ENCODE measurements at places on chromosomes 13 and 19. TPM values are rescaled to one million over a fixed set of nuclear protein-coding genes. Genes with fewer than 3 reads are reported as not detected.
A peak's percentile ranks its signal among the peaks of the same experiment; 100 is the strongest.

- no peak overlapping the region for H3K27ac ChIP-seq
- peaks cover 5% of the 10 kb centered on the region for H3K36me3 ChIP-seq
- H3K4me1 ChIP-seq: no peaks in the 10 kb centered on the region
- H3K27me3 ChIP-seq: no peaks in the 10 kb centered on the region
- H3K4me3 ChIP-seq: no peak overlapping the region
Observed at GRCh38 chr19:11659612-11660011, 62.3 kb downstream of the ZNF627 start.

Gene SPRED3
- 5.5 TPM for total RNA-seq

DNA sequence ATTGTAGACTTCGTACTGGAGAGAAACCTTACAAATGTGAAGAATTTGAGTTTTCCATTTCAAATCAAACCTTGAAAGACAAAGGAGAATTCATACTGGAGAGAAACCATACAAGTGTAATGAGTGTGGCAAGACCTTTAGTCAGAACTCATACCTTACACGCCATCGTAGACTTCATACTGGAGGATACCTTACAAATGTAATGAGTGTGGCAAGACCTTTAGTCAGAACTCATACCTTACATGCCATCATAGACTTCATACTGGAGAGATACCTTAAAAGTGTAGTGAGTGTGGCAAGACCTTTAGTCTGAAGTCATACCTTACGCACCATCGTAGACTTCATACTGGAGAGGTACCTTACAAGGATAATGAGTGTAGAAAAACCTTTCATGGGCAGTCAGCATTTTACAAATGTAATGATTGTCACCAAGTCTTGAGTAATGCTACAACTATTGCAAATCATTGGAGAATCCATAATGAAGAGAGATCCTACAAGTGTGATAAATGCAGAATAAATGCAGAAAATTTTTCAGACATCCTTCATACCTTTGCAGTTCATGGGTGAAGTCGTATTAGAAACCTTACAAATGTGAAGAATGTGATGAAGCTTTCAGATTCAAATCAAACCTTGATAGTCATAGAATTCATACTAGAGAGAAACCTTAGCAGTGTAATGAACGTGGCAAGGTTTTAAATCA is 14.7 kb downstream of the ZNF765 start:
- no peaks in the 10 kb centered on the region for H3K27me3 ChIP-seq
- DNase-seq: no peak
- no peak overlapping the region for H3K4me3 ChIP-seq
- peaks cover 80% of the 10 kb centered on the region for H3K36me3 ChIP-seq

DNA sequence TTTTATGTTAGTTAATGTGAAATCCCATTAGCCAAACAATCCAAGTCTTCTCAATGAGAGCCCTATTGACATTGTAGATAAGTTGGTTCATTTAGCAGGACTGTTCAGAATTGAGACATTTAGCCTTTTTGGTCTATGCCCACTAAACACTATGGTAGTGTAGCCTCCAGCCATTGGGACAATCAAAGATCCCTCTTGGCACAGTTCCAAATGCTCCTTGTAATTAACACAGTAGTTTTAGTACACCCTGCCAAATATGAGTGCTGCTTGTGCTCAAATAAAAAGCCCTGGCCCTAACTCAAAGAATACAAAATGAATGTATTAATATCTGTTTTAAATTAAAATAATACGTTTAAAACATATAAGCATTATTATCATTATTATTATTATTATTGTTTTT is 15.4 kb upstream of the FAM216B start:
- H3K27me3 ChIP-seq: peaks cover 4% of the 10 kb centered on the region
- H3K4me3 ChIP-seq: no peak overlapping the region
- no peak for DNase-seq
- H3K4me1 ChIP-seq: peaks cover 6% of the 10 kb centered on the region

Gene CCDC70
- total RNA-seq: not detected

DNA sequence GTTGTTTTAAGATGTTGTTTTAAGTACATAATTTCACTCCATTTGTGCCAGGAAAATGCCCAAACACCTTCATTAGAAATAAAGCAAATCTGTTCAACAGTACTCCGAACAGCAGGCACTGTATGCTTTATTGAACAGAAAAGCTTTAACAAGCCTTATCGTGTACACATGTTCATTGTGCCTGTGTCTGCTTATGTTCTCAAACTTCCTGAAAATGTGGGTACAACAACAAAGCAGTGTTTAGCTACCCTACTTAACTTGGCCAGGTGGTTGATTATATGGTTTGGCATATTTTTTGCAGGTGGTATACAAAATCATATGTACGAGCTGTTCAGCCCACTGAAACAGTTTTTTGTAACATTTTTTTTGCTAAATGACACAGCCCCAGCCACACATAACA is 718.0 kb downstream of the DACH1 start:
- no peak for DNase-seq
- H3K4me3 ChIP-seq: no peak overlapping the region
- H3K36me3 ChIP-seq: no peaks in the 10 kb centered on the region
- H3K27me3 ChIP-seq: no peaks in the 10 kb centered on the region
- no peak overlapping the region for H3K27ac ChIP-seq

DNA sequence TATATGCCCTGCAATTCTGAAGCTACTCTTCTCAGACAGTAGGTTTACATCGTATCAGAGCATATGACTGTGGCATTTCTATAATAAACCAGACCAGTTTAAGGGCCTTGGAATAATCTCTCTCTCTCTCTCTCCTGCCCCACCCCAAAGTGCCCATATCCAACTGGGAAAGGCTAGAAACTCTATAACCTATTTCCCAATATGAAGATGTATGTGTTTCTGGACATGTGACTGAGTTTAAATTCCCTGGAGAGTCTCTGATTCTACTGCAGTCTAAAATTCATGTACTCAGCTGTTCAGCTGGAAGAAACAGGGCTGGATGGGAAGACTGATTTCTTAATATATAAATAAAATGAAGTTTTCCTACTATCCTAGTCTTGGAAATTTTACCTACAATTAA is 91.9 kb upstream of the MBNL2 start:
- H3K36me3 ChIP-seq: no peaks in the 10 kb centered on the region
- no peak for DNase-seq
- no peak overlapping the region for H3K27ac ChIP-seq
- H3K4me1 ChIP-seq: peaks cover 18% of the 10 kb centered on the region
- peaks cover 18% of the 10 kb centered on the region for H3K27me3 ChIP-seq

GRCh38 chr19:14516048-14516534 is 2.1 kb downstream of the DNAJB1 start:
- H3K27ac ChIP-seq: peak overlapping the region; percentile 82
- H3K4me1 ChIP-seq: peaks cover 47% of the 10 kb centered on the region
- DNase-seq: no peak
- no peaks in the 10 kb centered on the region for H3K27me3 ChIP-seq
- H3K4me3 ChIP-seq: peak overlapping the region; percentile 88

Gene PPP1R13L
- total RNA-seq: 8.1 TPM

Data from activated CD4-positive, alpha-beta memory T cell treated with anti-CD3 and anti-CD28 coated beads for 36 hours (primary cell).